ENCODE measurements at places on chromosomes 6 and 20.

GRCh38 chr20:9971746-9972145 lies 63.0 kb upstream of the ANKEF1 start:
- H3K27me3 ChIP-seq, result peaks cover 33% of the 10 kb centered on the region
- no peak overlapping the region for H3K4me3 ChIP-seq
- H3K27ac ChIP-seq, result no peak overlapping the region
- H3K36me3 ChIP-seq, result no peaks in the 10 kb centered on the region

DNA sequence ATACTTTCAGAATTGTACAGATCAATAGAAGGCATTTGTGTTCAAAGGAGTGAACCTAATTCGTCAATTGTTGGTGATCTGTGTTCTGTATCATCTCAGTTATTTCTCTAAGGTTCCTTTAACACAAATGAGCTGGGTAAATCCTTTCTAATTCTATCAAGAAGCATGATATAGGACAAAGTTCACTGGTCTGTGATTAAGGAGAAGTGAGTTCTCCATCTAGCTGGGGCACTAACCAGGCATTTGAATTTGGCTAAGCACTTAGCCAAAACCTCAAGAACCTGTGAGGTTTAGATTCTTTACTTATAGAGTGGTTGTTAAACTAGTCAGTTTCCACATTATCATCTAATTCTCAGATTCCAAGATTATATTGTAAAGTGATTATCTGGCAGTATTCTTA lies 50.3 kb downstream of the DOP1A start:
- no peak overlapping the region for H3K4me3 ChIP-seq
- DNase-seq, result no peak
- no peak overlapping the region for H3K27ac ChIP-seq
- H3K27me3 ChIP-seq, result no peaks in the 10 kb centered on the region
- H3K36me3 ChIP-seq, result no peaks in the 10 kb centered on the region
- no peaks in the 10 kb centered on the region for H3K4me1 ChIP-seq

DNA sequence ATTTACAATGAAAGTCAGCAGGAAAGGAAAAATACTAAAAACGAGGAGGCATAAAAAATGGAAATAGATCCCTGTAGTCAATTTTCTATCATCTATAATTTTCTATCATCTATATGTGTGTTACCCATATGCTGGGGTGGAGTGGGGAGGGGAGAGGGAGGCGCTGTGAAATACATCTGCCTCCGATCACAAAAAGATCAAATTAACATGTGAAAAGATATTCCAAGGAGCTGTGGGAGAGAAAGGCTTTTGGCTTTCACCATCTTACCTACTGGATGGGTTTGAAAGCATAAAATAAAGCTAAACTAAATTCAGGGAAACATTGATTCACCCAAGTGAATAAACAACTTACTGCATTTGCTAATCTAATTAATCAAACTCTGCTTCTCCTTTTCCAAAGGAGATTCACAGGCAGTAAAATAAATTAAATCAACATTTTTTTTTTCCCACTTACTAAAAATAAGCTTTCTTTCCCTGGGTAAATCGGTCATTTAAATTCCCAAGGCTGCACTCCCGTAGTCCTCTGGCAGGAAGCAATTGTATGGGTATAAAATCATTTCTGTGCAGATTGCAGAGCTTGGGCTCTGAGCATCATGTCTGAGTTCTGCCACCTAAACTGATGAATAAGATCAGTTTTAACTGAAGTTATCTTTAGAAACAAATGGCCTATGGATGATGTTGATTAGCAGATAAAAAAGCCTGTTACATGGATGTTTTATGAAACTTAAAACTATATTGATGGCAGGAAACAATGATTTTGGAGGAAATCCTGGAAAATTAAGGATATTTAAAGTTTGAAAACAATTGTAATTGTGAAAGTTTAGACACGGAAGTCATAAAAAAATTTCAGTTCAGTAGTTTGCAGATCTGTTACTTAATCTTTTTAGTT lies 147.9 kb downstream of the SOX4 start:
- H3K27me3 ChIP-seq, result no peaks in the 10 kb centered on the region
- peaks cover 9% of the 10 kb centered on the region for H3K4me1 ChIP-seq
- H3K4me3 ChIP-seq, result no peak overlapping the region
- H3K27ac ChIP-seq, result no peak overlapping the region
- no peaks in the 10 kb centered on the region for H3K36me3 ChIP-seq

DNA sequence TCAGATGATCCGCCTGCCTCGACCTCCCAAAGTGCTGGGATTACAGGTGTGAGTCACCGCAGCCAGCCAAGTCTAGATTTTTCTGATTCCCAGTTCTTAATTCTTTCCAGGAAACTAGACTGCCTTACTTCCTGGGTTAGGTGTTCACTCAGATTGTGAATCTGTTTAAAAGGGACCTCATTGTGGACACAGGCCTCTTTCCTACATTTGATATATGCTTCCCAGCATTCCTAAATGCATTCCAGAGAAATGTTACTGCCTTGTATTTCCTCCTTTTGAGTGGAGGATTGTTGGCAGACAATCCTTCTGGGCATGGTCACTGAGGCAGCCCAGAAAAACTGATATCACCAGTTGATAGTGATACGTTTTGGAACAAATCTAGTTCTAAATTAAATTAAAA lies 15.7 kb downstream of the TMEM181 start:
- H3K4me1 ChIP-seq, result no peaks in the 10 kb centered on the region
- no peaks in the 10 kb centered on the region for H3K36me3 ChIP-seq
- no peak overlapping the region for H3K27ac ChIP-seq
- H3K4me3 ChIP-seq, result no peak overlapping the region

DNA sequence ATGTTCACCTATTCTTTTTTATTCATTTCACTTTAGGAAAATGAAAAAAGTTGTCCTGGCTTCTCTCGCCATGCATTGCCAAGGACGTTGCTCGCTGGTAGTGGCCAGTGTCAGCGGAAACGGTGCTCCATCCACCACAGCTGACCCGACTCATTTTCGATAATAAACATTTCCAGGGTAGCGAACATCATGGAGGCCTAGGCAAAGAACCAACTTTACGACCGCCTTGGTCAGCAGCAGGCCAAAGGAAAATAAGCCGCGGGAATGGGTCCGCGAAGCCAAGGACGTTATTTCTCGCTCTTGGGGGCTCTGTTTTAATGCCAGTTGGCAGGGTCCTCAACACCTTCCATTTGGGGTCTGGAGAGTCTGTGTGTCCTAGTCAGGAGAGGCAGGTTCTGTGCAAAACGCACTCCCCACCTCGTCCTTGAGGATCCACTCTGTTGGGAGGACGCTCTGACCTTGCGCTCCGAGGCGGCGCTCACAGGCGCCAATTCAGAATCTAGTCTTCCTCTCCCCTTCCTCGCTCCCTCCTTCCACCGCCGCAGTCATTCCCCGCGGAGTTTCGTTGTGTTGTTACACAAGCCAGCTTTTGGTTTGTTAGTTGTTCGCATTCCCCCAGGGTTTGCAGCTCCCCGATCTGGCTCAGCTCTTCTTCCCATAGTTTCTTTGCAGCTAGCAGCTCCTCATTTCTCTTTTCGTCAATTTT lies 4.1 kb upstream of the PAX1 start:
- H3K4me1 ChIP-seq, result no peaks in the 10 kb centered on the region
- no peak for DNase-seq
- H3K27me3 ChIP-seq, result peaks cover 13% of the 10 kb centered on the region
- no peak overlapping the region for H3K4me3 ChIP-seq
- H3K27ac ChIP-seq, result no peak overlapping the region
- H3K36me3 ChIP-seq, result no peaks in the 10 kb centered on the region

DNA sequence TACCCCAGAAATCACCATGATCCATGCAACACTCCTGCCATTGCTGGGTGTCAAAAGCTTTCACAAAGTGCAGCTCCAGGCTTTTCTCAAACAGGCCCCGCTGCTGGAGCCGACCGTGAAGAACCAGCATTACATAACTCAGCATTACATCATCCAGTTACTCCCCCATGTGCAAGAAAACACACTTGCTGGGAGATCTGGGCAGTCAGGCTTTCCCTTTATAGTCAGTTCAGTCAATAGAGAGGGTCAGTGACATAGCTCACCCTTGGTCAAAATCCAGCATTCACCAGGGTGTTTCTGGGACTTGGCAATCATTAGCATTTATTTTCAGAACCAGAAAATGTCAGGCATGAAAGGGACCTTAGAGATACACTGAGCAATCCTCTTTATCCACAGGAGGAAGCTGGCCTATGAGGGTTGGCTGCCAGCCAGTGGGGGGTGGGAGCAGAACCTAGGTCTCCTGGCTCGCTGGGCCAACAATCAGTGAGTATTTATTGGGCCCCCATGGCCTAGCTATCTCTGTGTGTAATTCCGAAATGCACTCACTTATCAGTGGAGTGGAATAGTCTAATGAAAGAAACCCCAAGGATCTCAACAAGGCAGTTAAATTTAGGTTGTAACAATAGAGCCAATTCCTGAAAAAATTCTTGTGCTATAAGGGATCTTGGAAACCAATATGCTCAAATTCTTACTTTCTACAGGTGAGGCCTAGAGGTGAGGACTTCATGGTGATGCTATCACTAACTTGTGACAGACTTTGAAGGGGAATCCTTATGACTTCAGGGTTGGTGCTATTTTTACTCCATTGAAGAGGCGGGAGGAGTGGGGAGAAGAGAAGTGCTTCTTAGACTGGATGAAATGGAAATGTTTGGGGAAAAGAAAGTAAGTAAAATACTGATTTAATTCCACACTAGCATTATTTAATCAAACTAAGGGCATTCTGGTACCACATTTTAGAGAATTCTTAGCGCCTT lies 54.6 kb downstream of the LYRM4 start:
- 0 out of 2 replicates have a peak overlapping the region, but pooled peaks have one; percentile 3 for H3K4me3 ChIP-seq
- H3K4me1 ChIP-seq, result peaks cover 29% of the 10 kb centered on the region
- no peak overlapping the region for H3K27ac ChIP-seq
- no peaks in the 10 kb centered on the region for H3K36me3 ChIP-seq
- no peaks in the 10 kb centered on the region for H3K27me3 ChIP-seq

- DNase-seq, result no peak
- H3K36me3 ChIP-seq, result no peaks in the 10 kb centered on the region
- H3K4me3 ChIP-seq, result no peak overlapping the region
- no peaks in the 10 kb centered on the region for H3K4me1 ChIP-seq
- no peaks in the 10 kb centered on the region for H3K27me3 ChIP-seq
- H3K27ac ChIP-seq, result no peak overlapping the region
These were observed 76.3 kb upstream of the PIM1 start for GRCh38 chr6:37093728-37094069.

DNA sequence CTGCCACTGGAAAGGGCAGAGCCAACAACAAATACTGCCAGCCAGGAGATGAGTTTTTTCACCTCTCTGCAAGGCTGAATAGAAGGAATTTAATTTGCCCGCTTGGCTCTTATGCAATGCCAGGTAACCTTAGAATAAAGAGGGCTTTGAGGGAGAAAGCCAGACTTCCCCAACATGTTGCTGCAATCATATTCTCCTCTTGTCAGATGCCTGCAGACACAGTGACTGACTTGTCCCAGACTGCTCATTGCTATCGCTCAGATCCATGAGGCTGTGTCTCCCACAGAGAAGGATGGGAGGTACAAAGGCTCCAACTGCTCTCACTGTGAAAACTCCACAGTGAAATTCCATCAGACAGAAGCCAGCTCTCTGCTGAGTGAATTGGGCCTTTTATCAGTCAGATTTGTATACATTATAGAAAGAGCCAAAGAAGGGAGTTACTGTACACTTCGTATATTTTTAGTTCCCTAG lies 517.0 kb upstream of the ID4 start:
- no peaks in the 10 kb centered on the region for H3K36me3 ChIP-seq
- no peak for DNase-seq
- no peaks in the 10 kb centered on the region for H3K27me3 ChIP-seq
- H3K4me1 ChIP-seq, result peaks cover 25% of the 10 kb centered on the region
- no peak overlapping the region for H3K4me3 ChIP-seq
- H3K27ac ChIP-seq, result no peak overlapping the region

- H3K36me3 ChIP-seq, result no peaks in the 10 kb centered on the region
- H3K4me1 ChIP-seq, result peaks cover 6% of the 10 kb centered on the region
- H3K27me3 ChIP-seq, result no peaks in the 10 kb centered on the region
- H3K4me3 ChIP-seq, result peak overlapping the region; percentile 83
These were observed 728 bp downstream of the ITPR3 start for GRCh38 chr6:33621711-33622388.

- no peaks in the 10 kb centered on the region for H3K4me1 ChIP-seq
- H3K36me3 ChIP-seq, result no peaks in the 10 kb centered on the region
- H3K4me3 ChIP-seq, result no peak overlapping the region
- DNase-seq, result no peak
- no peak overlapping the region for H3K27ac ChIP-seq
- no peaks in the 10 kb centered on the region for H3K27me3 ChIP-seq
These were observed 322.3 kb upstream of the SULF2 start for GRCh38 chr20:48107560-48107959.

- 0 out of 2 replicates have a peak overlapping the region, but pooled peaks have one; percentile 15 for H3K4me3 ChIP-seq
- peak overlapping the region; percentile 51 for H3K27ac ChIP-seq
- H3K27me3 ChIP-seq, result no peaks in the 10 kb centered on the region
- peaks cover 29% of the 10 kb centered on the region for H3K36me3 ChIP-seq
These were observed 27.2 kb downstream of the UBE2V1 start for GRCh38 chr20:50085481-50086365.

GRCh38 chr20:50151034-50151743 lies 2.3 kb downstream of the PEDS1 start:
- no peaks in the 10 kb centered on the region for H3K36me3 ChIP-seq
- H3K27ac ChIP-seq, result peak overlapping the region; percentile 61
- H3K4me3 ChIP-seq, result peak overlapping the region; percentile 82

Data from GM23248 (cell line).